ENCODE measurements at places on chromosomes 2 and 18.

GRCh38 chr2:43125090-43125998 lies 101.1 kb downstream of the ZFP36L2 start:
- no peak for DNase-seq

DNA sequence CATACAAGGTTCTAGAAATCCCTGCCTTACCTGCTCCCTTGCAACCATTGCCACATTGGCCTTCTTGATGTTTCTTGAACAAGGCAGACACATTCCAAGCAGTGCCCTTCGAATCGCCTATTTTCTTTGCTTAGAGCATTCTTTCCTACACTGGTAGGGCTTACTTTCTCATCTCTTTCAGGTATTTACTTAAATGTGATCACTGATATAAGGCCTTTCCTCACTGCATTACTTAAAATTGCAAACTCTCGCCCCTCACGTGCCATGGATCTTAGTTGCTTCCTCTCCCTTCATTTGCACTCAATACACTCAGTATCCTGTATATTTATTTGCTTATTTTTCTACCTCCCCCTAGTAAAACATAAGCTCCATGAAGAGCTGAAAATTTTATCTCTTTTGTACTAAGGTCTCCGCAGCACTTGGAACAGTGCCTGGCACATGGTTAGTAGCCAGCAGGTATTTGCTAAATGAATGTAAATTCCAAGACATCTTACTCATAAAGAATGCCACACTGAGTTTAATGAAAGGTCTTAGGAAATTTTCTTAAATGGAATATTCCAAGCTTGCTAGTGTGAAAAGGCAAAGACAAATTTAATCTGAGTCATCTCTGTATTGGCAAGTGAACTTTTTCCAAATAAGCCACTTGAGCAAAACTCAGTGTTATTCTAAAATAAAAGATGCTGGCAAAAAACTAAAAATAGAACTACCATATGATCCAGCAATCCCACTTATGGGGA lies 42.4 kb upstream of the FIGN start:
- DNase-seq = no peak

DNA sequence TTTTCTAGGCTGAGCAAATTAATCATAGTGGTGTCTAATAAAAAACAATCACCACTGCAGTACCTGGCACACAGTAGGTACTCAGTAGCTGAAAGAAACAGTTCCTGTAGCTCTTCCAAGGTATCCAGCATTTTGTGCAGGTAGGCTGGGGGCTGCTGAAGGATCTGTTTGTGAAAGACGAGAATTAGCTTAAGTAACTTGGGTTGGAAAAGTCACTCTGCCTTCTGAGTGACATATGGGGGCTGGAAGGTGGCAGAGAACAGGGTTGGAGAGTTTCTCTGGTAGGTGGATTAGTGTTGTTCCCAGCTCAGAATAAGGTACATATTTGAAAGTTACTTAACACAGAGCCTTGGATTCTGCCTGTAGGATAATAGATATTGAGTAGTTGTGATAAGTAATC lies 72.8 kb downstream of the FMNL2 start:
- DNase-seq = no peak

- no peak for DNase-seq
These were observed 200.3 kb downstream of the NRXN1 start for GRCh38 chr2:50831676-50832075.

- DNase-seq = no peak
These were observed 140.1 kb downstream of the BABAM2 start for GRCh38 chr2:28030600-28030999.

DNA sequence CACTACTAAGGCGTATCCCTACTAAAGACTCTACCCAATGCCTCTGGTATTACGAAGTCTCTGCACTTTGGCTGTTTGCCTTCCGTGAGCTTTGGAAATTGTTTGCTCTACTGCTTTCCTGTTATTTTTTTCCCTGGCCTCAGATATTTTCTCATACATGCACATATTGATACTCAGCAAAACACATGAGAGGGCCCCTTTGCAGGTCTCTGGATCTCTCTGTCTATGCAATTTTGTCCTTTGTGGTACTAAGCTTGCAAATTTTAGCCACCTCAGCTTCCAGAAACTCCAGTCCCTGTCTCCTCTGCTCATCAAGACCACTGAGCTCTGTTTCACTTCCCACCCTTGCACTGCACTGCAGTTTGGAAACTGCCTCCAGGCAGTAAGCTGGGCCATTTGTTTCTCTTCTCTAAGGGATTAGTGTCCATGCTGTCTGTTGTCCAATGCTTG lies 46.6 kb downstream of the TAF1B start:
- DNase-seq = no peak

GRCh38 chr2:200619279-200619678 lies 33.5 kb downstream of the AOX1 start:
- no peak for DNase-seq

GRCh38 chr2:56729212-56729611 lies 545.4 kb downstream of the CCDC85A start:
- DNase-seq = no peak

- DNase-seq = no peak
These were observed 61.3 kb upstream of the RNU4ATAC start for GRCh38 chr2:121469356-121469755.

DNA sequence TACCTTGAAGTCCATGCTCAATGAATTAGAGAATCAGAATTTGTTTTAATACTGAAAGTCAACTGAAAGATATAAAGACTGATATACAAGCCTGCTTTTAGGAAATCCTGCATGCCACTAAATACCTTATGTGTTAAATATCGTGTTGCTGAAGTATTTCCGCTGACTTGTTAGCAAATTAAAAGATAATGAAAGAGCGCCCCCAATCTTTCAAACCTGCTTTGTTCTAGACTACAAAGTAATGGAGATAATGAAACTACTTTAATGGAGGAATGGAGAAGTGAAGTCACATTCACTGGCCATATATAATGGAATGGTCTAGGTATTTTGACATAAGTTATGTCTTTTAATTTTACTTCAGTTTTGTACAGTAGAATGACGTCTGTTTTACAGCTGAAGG lies 95.7 kb downstream of the ASXL3 start:
- no peak for DNase-seq

DNA sequence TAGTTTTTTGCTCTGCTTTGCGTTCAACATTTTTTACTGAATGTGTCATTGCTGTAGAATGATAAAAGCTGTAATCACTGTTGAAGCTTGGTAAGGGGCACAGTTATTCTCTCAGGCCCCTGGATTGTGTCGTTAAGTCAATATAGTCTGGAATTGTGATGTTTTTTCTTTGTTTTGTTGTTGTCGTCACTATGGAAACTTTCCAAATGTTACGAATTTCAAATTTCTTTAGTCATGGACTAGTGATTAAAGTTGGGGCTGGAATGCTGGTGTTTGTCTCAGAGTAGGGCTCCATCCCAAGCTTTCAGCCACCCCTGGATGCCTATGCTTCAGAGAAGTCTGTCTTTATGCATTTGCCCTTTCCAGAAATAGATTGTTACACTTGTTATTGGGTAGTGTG lies 287.2 kb downstream of the CDH19 start:
- DNase-seq = no peak

DNA sequence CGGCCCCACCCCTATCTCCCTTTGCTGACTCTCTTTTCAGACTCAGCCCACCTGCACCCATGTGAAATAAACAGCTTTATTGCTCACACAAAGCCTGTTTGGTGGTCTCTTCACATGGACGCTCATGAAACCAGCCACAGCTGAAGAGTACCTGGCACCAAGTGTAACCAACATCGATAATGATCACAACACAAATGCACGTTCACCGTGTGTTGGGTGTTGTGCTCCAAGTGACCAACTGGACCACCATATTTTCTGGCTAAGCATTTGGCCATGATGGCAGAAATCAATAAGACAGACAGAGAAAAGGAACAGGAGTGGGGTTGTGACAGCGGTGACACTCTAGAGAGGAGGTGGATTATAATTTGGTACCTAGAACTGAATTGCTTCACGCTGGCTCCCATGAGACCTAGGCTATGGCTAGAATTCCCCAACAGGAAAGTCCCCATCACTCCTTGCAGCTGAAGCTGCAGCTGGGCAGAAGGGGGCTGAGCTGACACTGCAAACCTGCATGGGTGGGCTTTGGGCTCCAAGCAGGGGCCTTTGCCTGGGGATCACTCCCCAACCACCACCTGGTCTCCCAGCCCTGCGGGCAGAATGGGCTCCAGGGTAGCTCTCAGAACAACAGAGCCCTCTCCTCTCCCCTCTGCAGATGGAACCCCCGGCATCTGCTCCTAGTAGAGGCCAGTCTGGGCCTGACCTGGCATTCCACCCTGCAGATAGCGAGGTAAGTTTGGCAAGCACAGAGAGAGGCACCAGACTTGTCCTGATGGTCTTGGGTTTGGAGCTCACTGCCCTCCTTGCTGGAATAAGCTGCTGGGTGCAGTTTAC lies 14.6 kb upstream of the LRRFIP1 start:
- no peak for DNase-seq

- DNase-seq = no peak
These were observed 11.2 kb downstream of the SAP130 start for GRCh38 chr2:128016620-128017019.

- DNase-seq = no peak
These were observed 17.5 kb upstream of the DOK6 start for GRCh38 chr18:69383186-69383585.

DNA sequence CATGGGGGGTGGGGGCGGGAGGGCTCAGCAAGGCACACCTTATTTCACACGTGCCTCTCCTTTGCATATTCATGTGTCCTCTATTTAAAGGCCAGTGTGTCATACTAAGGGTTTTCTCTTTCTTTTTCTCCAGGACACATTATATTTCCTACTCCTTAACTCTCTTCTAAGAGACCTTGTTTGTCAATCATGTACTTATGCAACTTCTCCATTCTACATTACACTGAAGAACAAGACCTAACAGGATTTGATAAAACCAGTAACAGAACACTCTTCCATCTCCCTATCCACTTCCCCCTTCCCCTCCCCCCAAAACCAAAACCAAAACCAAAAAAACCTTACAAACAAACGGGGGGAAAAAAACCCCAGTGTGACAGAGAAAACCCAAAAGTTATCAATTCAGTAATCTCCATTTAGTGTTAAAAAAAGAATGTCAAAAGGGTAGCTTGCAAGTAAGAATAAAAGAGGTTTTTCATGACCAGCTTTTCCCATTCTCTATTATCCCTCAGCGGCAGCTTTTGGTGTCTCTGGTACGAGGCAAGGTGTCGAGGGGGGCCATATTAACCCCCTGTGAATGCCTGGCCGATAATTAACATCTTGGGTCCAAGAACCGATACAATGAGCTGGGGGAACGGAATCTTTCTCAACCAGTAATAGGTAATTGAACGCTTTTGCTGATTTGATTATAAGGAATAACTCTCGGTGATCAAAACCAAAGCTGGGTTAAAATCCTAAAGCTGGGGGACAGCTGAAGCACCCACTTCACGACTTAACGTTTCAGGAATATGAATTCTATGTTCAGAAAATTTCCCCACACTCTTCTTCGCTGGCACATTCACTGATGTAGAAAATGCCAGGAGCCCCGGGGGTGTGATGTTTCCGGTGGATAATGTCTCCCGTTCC lies 191.0 kb upstream of the TCF4 start:
- no peak for DNase-seq

DNA sequence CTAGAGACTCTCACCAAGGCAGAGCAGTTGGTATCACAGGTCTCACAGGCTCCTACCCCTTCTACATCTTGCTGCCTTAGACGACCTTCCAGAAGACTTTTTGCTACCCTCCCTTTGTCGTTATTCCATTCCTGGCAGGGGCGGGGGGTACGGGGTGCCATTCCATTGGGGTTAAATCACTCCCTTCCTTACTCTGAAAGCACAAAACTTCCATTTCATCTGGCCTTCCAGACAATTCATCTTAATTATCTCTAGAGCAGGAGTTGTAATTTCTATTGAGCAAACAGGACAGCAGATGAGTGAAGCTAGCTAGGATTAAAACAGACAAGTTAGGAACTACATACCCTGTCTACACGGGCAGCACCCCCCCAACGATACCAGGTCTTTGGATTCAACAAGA lies 276.2 kb upstream of the TANK start:
- DNase-seq = no peak

DNA sequence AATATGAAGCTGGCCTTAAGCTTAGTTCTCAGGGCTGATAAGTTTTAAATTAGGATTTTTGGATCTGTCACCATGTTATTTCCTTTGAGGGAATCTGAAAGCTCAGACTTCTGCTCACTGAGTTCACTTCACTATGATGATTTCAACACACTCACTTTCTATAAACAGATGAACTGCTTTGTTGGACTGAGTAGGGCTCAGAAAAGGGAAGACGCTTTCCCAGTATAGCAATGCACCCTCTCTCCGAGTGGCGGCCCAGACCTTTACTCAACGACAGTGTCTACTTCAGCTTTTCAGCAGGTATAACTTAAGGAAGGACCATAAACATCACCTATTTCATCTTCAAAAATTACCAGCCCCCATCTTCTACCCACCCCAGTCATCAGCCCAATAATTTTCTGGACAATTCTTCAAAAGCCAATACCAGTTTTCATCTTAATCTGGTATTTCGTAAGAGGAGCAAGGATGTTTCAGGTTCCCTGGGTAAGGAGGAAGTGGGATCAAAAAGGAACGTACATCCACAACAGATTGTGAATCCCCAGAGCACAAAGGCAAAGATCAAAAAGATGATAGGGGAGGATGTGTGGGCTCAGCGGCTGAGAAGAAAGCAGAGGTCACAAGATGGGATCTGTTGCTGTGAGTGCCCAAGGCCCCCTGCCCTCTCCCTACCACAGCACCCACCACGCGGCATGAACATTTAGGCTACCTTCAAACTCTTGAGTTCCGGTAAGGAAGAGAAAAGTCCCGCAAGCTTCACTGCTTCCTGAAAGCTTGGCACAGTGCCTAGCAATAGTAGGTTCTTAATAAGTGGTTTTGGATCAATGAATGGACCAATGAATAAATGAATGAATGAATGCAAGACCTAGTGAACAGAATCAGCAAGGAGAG lies 41.9 kb downstream of the LPIN2 start:
- DNase-seq = no peak

GRCh38 chr2:102000813-102001766 lies 9.3 kb downstream of the IL1R2 start:
- no peak for DNase-seq

- DNase-seq = no peak
These were observed 128.5 kb downstream of the QPCT start for GRCh38 chr2:37472959-37473358.

GRCh38 chr18:66813138-66813537 lies 209.2 kb upstream of the CDH19 start:
- no peak for DNase-seq

DNA sequence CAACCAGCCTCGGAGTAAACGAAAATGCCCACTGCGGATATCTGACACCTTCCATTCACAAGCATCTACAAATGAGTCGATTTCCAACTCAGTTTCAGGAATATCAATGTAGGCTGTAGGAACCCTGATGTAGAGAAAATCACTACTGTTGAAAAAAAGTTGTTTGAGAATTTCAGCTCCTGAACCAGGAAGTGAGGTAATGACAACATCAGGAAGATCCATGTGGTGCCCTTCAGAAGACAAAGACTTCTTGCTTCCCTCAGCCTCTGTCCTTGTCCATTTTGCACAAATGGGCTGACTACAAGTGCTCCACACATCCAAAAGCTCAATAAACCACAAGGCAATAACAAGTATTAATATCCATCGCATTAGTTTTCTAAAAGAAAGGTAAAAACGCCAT lies 4.7 kb downstream of the DSEL start:
- DNase-seq = no peak
